Left cardiac atrium (tissue), 4 donors: ENCODE measurements at places on chromosomes 1 and 21.

DNA sequence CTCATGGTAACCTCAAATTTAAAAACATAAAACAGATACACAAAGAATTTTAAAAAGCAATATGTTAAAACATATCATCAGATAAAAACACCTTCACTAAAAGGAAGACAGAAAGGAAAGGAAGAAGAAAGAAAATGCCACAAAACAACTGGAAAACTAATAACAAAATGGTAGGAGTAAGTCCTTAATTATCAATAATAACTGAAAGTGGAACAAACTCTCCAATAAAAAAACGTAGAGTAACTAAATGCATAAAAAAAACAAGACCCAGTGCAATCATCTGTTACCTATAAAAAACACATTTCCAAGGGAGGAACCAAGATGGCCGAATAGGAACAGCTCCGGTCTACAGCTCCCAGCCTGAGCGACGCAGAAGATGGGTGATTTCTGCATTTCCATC is 47.1 kb upstream of the ACADM start:
- no peak for DNase-seq

- DNase-seq = no peak
Measured at GRCh38 chr1:183885142-183885735, 80.3 kb downstream of the RGL1 start.

DNA sequence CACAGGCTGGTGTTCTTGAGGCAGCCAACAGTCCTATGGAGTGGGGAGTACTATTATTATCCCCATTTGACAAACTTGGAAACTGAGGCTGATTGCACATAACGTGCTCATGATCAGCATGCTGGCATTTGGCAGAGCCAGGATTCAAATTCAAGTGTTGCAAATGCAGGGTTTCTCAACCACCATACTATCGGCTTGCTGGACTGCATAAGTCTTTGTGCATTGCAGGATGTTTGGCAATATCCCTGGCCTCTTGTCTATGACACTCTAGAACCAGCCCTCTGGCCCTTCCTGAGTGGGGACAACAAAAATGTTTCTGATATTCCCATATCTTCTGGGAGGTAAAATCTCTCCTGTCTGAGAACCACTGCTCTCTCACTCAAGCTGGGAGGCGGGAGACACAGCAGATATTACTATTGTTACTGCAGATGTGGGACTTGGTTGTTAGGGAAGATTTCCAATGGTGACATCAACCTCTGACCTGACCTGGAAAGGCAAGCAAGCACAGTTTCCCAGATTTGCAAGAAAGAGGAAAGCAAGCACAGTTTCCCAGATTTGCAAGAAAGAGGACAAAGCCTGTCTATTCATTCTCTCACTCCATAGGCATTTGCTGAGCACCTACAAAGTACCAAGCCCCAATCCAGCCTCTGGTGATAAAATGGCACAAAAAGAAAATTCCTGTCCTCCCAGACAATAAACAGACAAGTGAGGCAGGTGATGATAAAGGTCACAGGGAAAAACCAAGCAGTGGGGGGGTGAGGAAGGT is 1.0 kb upstream of the AADACL3 start:
- no peak for DNase-seq

DNA sequence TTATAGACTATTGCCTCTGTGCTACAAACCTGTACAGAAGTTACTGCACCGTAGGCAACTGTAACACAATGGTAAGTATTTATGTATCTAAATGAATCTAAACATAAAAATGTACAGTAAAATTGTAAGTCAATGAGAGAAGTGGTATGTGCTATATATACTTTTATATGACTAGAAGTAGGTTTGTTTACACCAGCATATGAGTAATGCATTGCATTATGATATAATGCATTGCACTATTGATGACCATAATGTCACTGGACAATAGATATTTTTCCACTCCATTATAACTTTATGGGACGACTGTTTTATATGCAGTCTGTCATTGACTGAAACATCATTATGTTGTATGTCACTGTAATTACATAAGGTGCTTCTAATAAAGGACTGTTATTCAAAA is 340.3 kb upstream of the SNX7 start:
- DNase-seq = no peak

- DNase-seq = peak; percentile 50
Measured at GRCh38 chr1:46533179-46533864, 18.1 kb downstream of the KNCN start.

GRCh38 chr1:64906447-64906846 is 59.9 kb downstream of the JAK1 start:
- no peak for DNase-seq

DNA sequence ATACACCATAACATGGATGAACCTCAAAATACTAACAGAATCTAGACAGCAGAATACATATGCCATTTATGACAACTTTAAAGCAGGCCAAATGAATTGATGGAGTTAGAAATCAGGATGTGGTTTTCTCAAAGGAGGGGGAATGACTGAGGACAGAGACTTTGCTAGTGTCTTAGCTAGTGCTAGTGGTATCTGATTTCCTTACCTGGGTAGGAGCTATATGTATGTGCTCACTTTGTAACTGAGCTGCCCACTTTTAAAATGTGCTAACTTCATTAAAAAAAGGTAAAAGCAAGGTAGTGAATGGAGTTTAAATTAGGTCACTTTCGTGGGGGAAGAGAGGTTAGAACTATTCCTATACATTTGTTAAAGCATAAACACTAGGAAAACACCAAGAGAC is 2.6 kb downstream of the GTF2B start:
- no peak for DNase-seq

DNA sequence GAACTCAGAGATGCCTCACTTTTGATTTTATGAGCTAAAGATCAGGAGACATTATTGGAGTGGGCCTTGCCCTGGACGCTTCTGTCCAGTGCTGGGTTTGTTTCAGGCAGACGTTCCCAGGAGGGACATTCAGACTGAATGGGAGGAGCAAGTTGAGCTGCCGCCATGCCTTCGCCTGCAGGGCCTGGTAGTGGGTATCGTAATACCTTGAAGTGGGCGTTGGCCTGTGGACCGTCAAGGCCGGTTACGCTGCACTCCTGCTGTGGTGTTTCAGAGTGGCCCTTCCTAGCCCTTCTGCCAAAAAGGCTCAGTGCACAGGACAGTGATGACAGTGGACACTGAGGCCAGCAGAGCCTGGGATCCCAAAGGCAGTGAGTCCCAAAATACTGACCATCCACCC is 1.6 kb downstream of the FAM3B start:
- DNase-seq = no peak

DNA sequence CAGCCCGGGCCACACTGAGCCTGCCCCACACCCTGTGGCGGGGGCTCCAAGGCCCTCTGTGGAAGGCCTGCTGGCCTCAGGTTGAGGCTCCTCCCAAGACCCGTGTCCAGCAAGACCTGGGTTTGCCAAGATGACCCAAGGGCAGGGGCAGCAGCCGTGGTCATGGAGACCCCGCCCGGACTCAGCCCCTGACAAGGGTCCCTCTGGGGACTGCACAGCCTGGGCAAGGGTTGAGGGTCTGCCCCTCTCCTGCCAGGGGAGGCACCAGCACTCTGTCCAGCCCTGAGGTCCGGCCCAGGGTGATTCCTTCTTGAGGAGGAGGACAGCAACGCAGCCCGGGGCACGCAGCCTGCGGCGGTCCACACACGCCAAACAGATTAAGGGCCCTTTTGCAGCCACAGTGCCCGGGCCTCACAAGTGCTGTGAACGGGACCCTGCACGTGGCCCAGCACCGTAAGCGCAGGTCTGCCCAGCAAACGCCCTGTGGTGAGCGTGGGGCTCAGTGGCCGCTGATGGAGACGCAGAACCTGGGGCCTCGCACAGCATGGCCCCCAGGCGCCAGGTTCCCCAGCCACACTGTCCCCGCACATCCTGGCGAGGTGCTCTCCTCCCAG is 3.4 kb downstream of the SPATC1L start:
- DNase-seq = no peak

- no peak for DNase-seq
Measured at GRCh38 chr1:199447906-199448305, 579.6 kb upstream of the NR5A2 start.

GRCh38 chr1:235313931-235314678 is 13.9 kb downstream of the ARID4B start:
- DNase-seq = no peak

DNA sequence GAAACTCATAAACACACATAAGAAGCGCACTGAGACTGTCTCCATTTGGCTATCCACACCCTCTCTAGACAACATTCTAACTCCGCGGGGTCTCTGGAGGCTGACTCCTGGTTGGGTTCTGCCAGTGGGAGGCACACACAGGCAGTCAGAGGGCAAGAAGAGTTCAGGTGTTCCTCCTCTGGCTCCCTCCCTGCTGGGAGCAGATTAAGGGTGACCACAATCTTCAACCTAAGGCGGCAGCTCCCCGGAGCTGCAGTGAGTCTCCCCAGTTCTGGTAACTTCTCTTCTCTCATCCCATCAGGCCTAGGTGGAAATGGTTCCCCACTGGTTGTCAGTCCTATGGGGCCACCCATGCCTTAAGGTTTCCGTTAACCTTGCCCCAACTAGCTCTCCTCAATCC is 7.4 kb upstream of the TENT5C start:
- no peak for DNase-seq

- DNase-seq = no peak
Measured at GRCh38 chr1:216521477-216521876, 98.2 kb upstream of the USH2A start.

GRCh38 chr1:48718116-48718630 is 58.5 kb downstream of the BEND5 start:
- no peak for DNase-seq

DNA sequence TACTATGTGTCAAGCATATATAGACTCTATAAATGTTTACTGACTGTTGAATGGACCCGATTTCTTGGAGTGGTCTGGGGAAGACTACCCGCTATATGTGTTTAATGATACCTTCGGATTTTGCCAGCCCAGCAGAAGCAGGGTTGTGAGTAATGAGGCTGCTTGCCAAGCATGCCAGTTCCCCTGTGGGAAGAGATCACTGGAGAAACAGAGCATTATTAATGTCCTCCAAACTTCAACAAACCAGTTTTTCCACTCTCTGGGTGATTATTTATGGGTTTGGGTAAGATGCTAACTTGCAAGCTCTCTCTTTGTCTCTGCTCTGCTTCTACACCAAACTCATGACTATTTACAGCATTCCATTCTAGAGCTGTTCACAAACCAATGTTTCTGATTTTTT is 25.1 kb upstream of the PHGDH start:
- DNase-seq = no peak

GRCh38 chr1:108729481-108729880 is 16.8 kb downstream of the FNDC7 start:
- DNase-seq = no peak

- DNase-seq = no peak
Measured at GRCh38 chr1:155223047-155223446, 14.6 kb downstream of the MTX1 start.

GRCh38 chr21:35811191-35811806 is 249.0 kb downstream of the SETD4 start:
- DNase-seq = no peak

GRCh38 chr1:244083383-244083943 is 32.4 kb downstream of the ZBTB18 start:
- DNase-seq = no peak

- no peak for DNase-seq
Measured at GRCh38 chr1:224381880-224382548, 25.3 kb downstream of the CNIH4 start.

GRCh38 chr1:232635778-232636356 is 5.9 kb upstream of the SIPA1L2 start:
- no peak for DNase-seq

DNA sequence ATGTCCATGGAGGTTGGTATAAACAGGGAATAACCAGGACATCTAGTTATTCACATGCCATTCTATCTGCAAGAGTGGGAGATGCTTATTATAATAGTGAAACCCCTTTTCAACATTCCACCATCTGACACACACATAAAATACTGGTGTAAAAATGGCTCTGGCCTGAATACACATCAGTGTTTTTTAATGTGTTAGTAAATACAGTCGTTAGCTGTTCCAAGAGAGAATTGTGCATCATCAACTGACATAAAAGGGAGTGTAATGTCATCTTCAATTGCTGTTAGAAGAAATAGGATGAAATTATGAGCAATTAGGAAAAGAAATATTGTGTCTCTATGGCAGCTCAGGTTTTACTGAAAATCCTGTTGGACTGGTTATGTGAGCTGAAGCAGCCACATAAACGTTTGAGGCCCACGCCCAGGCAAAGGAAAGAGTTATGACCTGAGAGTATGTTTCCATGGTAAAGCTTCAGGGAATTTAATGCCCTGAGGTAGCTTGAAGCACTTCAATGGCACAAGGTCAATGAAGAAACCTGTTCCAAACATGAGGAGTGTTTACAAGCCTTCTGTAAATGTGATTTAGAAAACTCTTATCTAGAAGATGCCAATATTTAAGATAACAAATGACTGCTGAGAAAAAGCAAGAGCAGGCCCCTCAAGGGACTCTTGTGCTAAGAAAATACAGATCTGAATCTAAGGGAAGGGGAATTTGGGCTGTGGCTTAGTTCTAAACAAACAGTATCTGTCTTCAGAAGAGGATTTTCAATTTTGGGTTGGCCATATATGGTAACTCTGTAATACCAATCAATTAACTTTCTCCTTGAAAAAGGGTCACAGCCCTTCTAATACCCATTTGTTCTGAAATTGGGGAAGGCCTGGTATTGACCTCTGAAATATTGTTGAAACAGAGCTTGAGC is 384.3 kb downstream of the SEC16B start:
- no peak for DNase-seq

DNA sequence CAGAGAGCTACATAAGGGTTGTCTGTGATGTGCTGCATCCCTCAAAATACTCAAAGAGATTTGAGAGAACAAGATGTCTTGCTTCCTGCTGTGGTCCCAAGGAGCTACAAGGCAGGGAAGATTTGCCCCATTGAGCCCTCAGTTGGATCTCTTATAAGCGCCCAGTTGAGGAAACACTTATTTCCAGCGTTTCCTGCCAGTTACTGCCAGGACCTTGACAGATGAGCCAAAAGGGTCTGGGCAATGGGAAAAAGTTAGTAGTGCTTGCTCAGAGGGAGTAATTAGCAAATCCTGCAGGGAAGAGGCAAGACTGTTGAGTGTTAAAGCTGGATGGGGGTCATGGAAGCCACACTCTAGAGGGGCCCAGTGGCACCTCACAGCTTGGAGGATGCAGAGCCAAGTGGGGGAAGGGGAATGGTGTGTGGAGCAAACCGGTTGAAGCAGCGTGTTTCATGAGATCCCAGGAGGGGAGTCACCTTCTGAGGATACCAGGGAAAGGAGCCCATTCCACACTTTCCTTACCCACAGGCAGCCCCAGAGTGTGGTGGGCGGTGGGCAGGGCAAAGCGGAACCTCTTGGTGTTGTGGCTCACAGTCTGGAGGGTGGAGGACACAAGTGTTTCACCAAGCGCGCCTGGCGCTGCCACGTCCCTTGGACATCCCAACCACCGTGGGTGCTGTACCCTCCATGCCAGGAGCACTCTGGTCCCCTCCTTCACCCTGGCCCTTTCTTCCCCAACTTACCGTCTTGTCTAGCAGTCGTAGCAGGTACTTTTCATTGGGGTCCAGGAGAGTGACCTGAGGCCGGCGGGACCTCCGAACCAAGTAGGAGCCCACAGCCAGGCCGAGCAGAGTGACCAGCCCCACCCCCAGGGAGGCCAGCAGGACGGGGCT is 805 bp downstream of the CYB5R1 start:
- no peak for DNase-seq
